ENCODE measurements at places on chromosomes 7 and 10.

GRCh38 chr7:74311305-74311744 lies 22.1 kb downstream of the CLIP2 start:
- DNase-seq, result no peak

GRCh38 chr7:107559864-107560263 lies 3.9 kb downstream of the COG5 start:
- no peak for DNase-seq

GRCh38 chr7:55212838-55213237 lies 152.3 kb upstream of the LANCL2 start:
- no peak for DNase-seq

- no peak for DNase-seq
Measured at GRCh38 chr7:34034728-34035127, 129.4 kb downstream of the BMPER start.

DNA sequence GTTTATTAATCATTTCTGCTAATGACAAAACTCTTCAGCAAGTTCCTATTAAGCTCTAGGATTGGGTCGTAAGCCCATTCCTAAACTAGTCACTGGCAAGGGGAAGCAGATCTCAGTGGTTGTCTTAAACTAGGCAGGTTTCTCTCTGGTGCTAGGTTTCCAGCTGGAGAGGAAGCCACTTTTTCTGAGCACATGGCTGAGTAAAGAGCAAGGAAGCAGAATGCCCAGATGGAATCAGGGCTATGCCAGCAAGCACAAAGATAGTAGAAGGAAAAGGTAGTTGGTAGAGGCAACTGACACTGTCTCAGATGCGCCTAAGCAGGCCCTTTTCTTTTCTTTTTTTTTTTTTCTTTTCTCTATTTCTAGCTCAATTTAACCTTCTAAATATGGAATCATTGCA lies 224.9 kb downstream of the EXOC4 start:
- no peak for DNase-seq

DNA sequence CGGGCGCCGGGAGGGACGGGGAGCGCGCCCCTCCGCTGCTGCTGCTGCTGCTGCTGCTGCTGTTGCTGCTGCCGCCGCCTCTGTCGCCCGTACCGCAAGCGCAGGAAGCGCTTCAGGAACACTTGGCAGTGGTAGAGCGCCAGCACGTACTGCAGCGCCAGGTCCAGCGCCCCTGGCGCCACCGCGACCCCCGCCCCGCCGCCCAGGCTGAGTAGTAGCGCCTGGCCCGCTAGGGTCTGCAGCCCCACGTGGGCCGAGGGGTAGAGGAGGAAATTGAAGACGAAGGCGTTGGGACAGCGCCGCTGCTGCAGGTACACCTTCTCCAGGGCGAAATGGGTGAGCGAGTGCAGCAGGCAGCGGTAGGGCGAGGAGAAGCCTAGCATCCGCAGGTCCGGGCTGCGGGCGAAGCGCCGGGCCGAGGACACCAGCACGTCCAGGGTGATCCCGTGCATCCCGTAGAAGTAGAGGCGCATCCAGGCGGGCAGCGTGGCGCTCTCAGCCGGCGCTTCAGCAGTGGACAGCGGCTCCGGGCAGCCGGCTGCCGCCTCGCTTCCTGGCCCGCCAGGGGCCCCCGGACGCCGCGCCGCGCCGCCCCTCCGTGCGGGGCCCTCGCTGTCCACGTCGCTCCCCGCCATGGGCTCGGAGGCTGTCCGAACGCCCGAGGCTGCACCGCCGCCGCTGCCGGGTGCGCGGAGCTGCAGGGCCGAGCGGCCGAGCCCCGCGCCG lies at the start of gene TMEM229A:
TMEM229A (minus strand) TSS at position 699 of the 726 bp plus-strand sequence; CDS start at position 635, 64 bp downstream.
- DNase-seq, result peak; percentile 17

GRCh38 chr7:55690-56248 lies 136.6 kb upstream of the FAM20C start:
- no peak for DNase-seq

GRCh38 chr7:140027858-140028257 lies 34.9 kb downstream of the PARP12 start:
- DNase-seq, result no peak

GRCh38 chr10:93272884-93273675 lies 199.4 kb downstream of the CYP26A1 start:
- DNase-seq, result no peak

DNA sequence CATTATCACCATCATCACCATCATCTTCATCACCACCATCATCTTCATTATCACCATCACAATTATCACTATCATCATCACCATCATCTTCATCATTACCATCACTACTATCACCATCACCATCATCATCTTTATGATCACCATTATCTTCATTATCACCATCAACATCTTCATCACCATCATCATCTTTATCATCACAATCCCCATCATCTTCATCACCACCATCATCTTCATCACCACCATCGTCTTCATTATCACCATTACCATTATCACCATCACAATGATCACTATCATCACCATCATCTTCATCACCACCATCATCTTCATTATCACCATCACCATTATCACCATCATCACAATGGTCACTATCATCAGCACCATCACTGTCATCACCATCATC lies 621.1 kb downstream of the PTPRN2 start:
- no peak for DNase-seq

DNA sequence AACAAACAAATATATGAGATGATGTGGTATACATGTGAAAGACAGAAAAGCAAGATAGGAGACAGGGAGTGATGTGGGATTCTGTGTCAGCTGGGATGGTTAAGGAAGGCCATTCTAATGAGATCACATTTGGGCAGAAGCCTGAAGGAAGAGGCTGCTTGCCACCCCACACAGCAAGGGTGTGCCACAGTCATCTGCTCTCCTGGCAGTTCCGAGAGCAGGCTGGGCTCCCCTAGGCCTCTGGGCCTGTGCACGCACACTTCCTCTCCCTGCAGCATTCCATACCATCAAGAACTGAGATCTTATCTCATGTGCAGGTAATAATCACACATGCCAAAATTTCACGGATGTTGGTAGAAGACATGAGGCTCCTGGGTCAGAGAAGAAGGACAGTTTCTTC lies 43.1 kb downstream of the SYPL1 start:
- DNase-seq, result no peak

GRCh38 chr7:81573128-81573527 lies 196.7 kb downstream of the HGF start:
- no peak for DNase-seq
